NCI-H1417 treated with DMSO at 0.1 percent for 48 hours (cell line): ENCODE measurements at places on chromosomes 7 and 10.

- DNase-seq, result no peak
These were observed 83.1 kb downstream of the ITIH5 start for GRCh38 chr10:7583626-7584025.

DNA sequence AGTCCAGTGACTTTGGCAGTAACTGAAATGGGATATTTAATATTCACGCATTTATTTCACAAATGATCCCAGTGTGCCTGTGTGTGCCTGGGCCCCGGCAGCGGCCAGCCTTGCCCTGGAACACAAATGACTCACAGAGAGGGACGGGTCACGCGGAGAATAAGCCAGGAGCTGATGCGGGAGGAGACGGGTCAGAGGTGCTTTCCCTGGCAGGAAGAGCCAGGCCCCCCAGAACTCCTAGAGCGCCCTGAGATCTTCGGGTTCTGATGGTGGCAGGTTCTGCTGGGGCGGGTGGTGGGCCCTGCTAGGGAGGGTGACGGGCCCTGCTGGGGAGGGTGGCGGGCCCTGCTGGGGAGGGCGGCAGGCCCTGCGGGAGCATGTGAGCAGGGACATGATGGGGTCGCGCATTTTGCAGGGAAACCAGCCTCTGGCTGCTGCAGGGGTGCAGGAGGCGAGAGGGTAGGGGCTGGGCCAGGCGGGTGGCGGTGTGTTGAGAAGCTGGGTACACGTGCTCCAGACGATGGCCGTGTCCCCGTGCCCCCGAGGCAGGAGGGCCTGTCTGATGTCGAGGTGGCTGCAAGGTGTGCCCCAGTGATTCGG is 84.2 kb upstream of the DIP2C start:
- DNase-seq, result no peak

- DNase-seq, result no peak
These were observed 4.4 kb downstream of the WDR91 start for GRCh38 chr7:135206941-135207391.

GRCh38 chr7:1055956-1056784 is 11.8 kb downstream of the GPR146 start:
- DNase-seq, result no peak

DNA sequence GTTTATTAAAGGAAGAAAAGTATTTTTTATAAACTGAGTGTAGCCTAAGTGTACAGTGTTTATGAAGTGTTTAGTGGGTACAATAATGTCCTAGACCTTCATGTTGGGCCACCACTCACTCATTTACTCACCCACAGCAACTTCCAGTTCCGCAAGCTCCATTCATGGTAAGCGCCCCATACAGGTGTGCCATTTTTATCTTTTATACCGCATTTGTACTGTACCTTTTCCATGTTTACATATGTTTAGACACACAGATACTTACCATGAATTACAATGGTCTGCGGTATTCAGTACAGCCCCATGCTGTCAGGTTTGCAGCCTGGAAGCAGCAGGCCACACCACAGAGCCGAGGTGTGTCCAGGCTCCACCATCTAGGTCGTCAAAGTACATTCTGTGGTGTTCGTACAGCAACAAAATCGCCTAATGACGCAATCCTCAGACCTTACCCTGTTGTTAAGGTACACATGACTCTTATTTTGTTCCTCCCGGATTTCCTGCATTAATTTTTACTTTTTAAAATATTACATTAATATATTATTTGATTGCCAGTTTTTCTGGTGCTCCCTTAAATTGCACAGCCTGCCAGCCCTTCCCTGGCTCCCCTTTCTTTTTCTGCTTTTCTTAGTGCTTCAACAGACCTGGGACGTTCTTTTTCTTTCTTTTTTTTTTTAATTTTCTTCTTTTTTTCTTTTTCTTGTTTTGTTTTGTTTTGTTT is 881 bp upstream of the SSBP1 start:
- DNase-seq, result no peak

GRCh38 chr7:97179454-97180104 is 62.1 kb downstream of the SDHAF3 start:
- no peak for DNase-seq

DNA sequence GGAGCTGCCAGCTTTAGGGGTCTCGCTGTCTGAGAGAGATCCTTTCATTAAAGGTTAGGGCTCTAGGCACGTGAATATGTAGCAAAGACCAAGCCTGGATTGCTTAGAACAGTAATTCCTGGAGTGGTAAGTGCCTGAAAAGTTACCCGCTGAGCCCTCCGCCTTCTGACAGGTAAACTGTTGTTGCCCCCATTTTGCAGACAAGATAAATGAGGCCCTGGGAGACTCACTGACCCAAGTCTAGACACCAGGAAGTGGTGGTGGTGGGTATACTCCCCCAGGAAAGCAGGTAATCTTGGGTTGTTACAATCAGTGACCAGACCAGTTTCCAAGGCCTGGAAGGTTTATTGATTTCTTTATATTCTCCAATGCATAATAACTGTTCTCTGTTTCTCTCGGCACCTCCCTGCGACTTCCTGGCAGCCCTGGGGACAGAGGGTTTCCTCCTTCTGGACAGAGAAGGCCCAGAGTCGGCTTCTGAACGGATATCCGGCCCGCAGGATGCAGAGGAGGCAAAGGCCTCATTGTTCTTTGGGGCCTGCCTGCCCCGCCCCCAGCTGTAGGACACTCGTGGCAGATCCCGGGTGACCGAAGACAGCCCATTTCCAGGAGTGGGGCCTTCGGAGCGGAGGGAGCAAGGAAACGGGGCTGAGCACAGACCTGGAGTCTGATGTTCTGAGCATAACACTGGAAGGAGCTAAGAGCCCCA is 1.3 kb upstream of the GRK5 start:
- DNase-seq, result no peak

GRCh38 chr10:71547876-71548846 is 151.4 kb downstream of the CDH23 start:
- DNase-seq, result no peak

DNA sequence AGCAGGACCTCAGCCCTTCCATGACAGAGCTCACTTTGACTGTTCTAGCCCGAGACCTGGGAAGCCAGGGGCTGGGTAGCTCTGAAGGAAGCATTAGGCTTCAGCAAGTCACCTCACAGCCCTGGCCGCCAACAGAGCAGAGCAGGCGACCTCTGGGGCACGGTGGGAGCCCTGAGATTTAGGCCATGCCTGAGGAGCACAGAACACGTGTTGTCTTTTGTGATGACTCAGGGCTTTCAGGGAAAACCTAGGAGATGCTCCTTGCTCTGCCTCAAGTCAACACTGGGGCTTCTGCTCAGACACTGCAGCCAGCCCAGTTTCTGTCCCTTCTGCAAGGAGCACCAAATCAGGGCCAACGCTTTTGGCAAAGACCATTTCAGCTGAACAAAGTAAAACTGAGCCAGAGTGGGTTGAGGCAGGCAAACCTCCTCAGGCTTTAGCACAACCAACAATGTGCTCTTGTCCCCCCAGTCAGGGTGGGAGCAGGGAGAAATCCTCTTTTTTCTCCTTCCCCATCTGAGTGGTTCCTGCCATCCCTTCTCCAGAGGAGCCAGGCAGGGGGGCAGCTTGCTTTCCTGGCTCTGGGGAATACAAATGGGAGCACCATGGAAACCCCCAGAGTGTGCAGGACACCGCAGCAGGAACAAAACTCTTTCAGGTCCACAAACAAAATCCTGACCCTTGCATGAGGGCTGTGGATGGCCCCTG is 14.4 kb downstream of the CAMK2G start:
- DNase-seq, result no peak

- DNase-seq, result no peak
These were observed 40.7 kb upstream of the C10orf71 start for GRCh38 chr10:49258350-49258683.

- no peak for DNase-seq
These were observed 175.8 kb upstream of the PRKCQ start for GRCh38 chr10:6755781-6756460.

- no peak for DNase-seq
These were observed 4.7 kb downstream of the GDF2 start for GRCh38 chr10:47326927-47327330.

- no peak for DNase-seq
These were observed 9.0 kb upstream of the PIP4K2A start for GRCh38 chr10:22723343-22723779.

- no peak for DNase-seq
These were observed 7.1 kb downstream of the CAMK2G start for GRCh38 chr10:73867126-73867807.

DNA sequence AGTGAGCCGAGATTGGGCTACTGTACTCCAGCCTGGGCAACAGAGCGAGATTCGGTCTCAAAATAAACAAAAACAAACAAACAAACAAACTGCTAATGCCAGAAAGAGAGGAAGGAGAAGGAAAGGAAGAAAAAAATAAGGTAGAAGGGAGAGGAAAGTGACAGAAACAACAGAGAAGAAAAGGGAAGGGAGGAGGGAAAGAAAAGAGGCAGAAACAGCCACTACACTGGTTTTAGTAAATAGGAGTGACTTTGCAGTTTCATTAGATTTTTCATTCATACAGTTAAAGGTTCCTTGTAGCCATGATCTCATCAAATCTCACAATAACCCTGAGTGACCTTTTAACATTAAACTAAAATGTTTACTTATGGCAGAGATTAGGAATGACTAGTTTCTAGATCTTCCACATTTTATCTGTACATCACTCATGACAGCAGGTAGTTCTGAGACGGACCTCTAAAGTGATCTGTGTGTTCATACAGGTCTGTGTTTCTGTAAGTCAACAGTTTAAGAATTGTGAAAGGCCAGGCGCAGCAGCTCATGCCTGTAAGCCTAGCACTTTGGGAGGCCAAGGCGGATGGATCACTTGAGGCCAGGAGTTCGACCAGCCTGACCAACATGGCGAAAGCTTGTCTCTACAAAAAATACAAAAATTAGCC is 191.3 kb upstream of the KLF14 start:
- no peak for DNase-seq
